ENCODE measurements at places on chromosomes 7 and 10.

DNA sequence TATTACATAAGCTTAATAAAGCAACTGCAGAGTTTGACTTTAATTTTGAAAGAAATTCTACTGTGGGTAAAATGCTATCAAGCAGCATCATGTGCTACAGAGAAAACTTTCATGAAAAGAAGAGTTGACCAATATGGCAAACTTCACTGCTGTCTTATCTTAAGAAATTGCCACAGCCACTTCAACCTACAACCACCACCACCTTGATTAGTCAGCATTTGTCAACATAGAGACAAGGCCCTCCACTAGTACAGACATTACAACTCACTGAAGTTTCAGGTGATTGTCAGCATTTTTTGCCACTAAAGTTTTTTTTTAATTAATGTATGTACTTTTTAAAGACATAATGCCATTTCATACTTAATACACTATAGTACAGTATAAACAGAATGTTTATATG, 350.3 kb downstream of the HPSE2 start:
- no peak for DNase-seq

- no peak for DNase-seq
Measured at GRCh38 chr10:77770081-77770867, 132.7 kb upstream of the KCNMA1 start.

- DNase-seq: peak; percentile 15
Measured at GRCh38 chr7:21128062-21128817, 299.6 kb upstream of the SP4 start.

DNA sequence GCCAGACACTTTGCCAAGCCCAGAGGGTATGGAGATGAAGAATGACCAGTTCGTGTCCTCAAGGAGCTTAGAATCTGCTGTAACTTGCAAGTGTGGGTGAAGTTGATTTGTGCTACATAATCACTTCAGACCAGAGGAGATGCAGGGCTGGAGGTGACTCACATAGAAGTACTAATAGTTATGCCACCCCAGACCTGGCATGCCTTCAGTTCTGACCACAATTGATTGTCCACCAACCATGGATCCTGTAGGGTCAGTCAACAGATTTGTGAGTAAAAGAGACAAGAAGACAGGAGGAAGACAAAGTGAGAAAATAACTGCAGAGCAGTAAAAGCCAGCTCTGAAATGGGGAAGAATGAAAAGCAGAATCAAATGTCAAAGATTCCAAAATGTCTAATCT, 51.2 kb upstream of the BMPER start:
- DNase-seq: no peak

DNA sequence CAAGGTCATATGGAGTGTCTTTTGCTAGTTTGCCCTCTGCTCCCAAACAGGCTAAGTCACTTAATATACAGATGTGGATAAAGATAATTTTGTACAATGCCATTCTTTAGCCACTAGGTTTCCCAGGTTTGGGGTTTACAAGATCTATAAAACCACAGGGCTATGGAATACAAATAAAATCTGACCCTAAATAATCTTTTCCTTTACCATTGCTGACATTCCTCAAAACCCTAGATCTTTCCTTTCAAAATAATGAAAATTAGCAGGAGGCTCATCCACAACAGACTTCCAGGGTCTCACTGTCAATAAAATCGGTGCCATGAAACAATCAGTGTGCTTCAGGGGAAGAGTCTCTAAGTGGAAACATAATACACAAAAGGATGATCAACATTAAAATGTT, 148.4 kb downstream of the CPEB3 start:
- DNase-seq: no peak

DNA sequence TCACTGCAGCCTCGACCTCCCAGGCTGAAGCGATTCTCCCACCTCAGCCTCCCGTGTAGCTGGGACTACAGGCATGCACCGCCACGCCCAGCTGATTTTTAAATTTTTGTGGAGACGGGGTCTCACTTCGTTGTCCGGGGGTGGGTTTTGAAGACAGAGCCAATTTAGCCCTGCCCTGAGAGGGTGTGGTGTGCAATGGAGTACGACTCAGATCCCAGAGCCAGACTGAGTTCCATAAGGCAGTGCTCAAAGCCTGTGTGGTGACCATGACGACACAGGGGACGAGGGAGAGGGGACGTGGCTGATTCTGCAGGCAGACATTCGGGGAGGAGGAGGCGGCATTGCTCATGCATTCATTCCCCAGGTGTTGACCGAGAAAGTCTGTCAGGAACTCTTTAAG, 72.1 kb downstream of the ZMIZ1 start:
- no peak for DNase-seq

DNA sequence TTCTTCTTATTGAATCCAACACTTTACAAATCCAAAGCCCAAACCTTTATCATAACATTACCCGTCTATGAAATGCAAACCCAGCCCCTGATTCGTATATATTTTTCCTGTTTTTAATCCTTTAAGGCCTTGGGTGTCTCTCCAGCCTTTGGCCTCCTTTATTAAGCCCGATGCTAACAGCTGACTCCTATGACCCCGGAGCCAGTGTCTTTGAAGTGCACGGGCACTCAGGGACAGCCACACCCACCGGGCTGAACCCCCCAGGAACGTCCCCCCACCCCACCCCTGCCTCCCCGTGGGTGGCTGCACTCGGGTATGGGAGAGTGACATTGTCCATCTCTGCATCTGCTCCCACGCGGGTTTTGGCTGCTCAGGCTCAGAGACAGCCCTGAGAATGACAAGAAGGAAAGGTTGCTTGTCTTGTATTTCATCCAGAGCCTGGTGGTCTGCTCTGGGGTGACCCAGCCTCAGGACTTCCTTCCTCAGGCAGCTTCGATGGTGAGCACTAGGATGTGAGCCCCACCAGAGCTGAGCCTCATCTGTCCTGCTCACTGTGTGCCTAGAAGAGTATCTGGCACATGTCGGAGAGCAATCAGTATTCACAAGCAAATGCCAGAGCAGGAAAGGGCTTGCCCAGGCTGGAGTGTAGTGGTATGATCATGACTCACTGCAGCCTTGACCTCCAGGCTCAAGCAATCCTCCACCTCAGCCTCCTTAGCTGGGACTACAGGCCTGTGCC, 210.4 kb downstream of the SKIDA1 start:
- DNase-seq: no peak

All from renal cortex interstitium (tissue), 15 donors.